Neural progenitor cell (in vitro differentiated cells): ENCODE measurements at places on chromosomes 2 and 18.

- DNase-seq: no peak
These were observed 192.1 kb downstream of the OTX1 start for GRCh38 chr2:63242747-63243146.

- peak; percentile 13 for DNase-seq
These were observed 98.0 kb downstream of the CCDC138 start for GRCh38 chr2:108884619-108885018.

DNA sequence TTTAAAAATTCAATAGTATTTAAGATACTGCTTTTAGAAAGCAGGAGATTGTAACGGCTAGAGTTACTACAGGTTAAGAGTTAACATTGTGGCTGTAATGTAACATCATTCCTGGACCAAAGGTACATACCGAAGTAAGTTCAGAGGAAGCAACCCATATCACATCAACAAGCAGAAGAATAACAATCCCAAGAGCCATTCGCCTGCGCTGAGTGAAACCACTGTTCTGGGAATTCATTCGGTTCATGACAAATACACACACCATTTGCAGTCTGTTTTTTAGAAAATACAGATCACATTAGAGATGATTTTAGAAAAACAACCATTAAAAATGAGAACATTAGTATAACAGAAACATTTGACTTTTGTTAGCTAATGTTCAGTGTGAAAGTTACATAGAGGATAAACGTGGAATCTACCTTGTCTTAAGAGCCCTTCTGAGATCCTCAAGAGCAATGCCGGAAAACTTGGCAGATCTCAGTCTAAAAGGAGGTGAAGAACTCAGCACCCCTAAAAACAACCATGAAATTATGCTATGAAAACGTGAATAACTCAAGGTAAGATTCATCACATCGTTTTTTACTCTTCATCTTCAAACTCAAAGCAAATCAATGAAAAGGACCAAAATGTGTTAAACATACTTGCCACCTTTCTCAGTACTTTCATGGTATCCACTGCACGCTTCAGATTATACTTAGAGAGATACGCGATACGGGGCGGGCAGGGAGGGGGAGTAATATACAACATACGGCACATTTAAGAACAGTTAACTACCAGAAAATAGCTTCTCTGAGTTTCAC is 1.2 kb downstream of the SLC35F5 start:
- no peak for DNase-seq

DNA sequence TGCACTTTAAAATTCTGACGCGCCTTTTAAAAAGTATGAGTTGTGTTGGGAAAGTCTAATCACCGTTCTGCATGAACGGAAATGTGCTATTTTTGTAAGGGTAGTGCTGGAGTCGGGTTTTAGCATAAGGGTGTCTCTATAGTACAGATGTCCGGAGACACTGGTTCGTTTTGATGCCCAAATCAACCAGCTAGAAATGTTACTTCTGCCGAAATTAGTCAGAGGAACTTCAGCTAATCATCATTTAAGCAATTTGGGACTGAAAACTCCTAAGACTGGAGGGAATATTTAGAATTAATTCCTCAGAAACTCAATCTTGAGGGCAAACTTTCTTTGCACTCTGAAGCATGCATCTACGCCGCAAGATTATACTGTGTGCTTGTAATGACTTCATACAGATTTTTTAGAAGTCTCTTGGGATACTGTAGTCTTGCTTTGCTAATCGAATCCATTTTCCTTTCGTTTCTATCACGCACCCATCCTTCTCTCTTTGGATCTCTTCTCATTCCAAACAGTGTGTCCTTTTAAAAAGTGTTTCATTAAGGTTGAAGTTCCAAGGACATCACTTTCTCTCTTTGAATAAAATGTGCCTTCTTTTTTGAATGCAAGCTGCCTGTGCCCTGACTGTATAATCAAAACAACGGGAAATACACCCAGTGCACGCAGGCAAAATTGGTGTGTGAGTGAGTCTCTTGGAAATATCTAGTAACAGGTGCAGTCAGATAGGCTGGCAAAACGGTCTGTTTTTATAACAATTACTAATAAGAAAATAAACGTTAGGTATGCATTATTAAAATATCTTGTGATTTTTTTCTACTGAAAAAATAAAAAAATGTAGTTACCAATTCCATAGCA is 270.9 kb upstream of the TCF4 start:
- DNase-seq: no peak

- DNase-seq: no peak
These were observed 34.7 kb upstream of the ADAM23 start for GRCh38 chr2:206408323-206409320.

- peak; percentile 77 for DNase-seq
These were observed 58.1 kb downstream of the AGAP1 start for GRCh38 chr2:235551965-235552364.

DNA sequence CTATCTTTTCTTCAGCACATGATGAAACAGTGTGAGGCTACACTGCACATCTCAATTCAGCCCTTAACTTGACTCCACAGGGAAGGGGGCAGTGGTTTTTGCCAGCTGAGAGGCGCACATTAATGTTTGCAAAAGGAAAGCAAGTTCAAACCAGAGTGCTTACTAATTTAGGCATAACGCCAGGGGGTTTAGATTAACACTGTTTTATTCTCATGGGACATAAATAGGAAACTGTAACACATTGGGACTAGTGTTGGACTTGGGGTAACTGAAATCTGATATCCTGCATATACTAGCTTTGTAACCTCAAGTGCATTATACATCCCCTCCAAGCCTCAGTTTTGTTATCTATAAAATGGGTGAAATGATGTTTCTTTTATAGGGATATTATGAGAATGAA is 821.2 kb upstream of the ID2 start:
- DNase-seq: no peak

- no peak for DNase-seq
These were observed 14.7 kb downstream of the RALB start for GRCh38 chr2:120267348-120267747.

DNA sequence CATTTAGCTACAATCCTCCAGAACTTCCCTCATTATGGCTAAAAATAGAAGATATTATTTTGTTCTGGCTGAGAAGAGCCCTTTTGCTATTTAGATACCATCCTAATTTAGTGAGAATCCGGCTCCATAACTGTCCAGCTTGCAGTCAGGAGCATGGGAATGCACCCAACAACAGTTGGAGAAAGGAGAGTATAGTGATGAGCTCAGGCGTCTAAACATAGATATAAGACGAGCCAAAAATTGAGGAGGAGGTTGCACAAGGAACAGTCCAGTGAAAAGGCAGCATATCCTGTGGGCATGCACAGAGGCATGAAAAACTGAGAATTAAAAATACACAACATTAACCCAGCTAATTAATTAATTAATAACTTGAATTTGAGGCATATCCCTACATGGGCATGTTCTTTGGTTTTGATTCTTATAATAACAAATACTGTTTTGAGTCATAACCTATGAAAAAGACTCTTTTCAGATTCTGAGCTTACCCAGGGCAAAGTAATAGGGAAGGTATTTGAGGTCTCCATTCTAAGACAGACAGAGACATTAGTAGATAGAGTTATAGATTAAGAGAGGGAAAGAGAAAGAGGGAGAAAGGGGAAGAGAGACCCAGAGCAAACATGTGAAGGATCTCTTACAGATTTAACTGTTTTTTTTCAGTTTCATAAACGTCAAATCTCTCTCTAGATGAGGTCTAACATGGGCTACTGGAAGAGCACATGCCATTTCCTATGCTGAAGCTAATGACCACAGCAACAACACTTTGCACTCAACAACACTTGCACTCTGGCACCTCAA is 311.2 kb downstream of the OSR1 start:
- DNase-seq: no peak

DNA sequence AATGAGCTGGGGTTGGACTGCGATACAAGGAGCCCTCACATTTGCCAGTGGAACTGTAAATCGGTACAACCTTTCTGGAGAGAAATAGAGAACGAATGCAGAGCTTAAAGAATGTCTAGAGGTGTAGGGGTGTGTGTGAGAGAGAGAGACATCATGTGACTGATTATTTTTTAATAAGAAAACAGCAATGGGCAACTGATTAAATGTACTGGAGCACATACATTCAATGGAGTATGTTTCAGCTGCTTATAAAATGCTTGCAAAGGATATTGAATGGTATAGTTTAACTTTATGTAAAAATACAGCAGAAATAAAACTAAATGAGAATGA is 391 bp upstream of the TMEM17 start:
- no peak for DNase-seq

DNA sequence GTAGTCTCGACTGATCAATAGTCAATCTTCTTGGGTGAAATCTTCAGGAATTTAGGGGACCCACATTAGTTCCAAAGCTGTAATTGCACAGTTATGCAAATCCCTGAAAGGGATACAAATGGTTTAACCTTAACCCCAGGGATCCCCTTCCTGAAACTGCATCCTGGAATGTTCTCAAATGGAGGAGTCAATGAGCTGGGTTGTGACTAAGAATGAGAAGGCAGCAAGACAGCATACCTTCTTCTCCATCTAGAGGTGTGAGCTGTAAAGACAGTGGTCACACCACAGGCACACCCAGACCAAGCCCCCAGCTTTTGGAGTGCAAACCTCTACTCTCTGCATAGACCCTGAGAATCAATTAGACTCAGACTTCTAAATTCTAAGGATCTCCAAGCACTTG is 164.7 kb upstream of the MEIS1 start:
- peak; percentile 28 for DNase-seq

DNA sequence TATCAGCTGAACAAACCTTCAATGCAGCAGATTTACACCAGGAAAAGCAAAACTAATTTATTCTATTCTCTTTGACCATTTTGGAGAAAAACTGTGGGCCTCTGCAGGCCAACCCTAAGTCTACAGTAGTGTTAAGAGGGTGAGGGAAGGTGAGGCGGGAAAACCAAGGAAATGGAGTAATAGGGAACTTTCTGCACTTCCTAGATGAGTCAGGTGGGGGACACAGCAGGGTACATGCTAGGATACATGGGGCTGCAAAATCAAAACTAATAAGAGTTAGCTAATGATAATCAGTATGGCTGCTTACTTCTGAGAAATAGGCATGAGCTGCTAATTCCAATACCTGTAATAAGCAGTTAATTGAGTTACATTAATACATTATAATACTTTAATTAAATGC is 66.0 kb upstream of the PGAP1 start:
- no peak for DNase-seq

DNA sequence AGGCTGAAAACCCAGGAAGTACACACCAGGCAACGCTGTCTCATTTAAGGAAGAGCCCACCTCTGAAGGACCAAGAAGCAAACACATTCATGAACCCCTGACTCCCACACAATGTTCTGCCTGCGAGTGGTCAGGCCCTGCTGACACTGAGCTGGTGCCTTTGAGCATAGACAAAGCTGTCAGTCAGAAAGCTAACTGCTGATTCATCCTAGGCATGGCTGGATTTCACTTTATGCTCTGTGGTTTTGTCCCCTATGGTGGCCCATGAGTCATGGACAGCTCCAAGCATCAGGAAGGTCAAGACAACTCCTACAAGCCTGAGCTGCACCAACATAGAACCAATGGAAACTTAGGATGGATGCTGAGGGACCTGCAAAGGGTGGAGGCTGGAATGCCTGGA is 78.9 kb downstream of the UXS1 start:
- DNase-seq: no peak

- DNase-seq: no peak
These were observed 64.5 kb upstream of the NPAS2 start for GRCh38 chr2:100755441-100755840.

DNA sequence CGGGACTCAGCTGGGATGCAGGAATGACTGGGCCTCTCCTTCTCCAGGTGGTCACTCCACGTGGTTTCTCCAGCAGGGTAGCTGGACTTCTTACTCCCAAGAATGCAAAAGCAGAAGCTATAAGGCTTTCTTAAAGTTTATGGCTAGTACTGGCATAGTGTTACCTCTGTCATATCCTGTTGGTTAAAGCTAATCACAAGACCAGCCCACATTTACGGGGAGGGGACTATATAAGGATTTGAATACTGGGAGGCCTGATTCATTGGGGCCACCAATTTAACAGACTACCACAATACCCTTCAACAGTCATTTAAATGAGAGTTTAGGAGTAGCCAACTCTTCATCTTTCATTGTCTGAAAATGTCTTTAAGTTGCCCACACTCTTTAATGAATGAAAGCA is 94.4 kb upstream of the TSPYL6 start:
- no peak for DNase-seq

DNA sequence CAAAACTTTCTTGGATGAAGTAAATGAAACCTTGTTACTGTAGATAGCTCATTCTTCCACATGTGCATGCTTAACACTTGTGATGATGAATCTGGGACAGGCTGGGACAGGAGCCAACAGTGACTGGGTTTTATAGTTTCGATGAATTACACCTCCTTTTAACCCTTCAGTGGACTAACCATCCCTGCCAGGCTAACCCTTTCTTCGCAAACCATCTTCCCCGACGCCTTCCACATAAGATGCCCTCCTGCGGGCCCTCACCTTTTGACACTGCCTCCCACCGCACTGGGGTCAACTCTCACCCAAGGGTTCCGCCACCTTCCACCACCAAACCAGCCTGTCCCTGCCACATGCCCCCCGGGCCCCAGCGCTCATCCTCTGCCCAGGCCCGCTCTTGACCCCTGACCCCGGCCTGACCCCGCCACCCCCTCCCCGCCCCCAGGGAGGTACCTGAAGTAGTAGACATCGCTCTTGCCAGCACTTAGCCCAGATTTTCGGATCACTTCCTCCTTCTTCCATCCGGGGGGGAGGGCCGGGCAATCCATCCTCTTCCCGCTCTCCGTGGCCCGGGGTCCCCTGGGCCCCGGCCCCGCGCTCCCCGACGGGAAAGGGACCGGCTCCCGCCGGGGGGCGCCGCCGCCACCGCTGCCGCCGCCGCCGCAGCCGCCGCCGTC is 764 bp downstream of the MBD2 start:
- peak; percentile 47 for DNase-seq

GRCh38 chr18:25814841-25815458 is 275.5 kb downstream of the SS18 start:
- DNase-seq: no peak

DNA sequence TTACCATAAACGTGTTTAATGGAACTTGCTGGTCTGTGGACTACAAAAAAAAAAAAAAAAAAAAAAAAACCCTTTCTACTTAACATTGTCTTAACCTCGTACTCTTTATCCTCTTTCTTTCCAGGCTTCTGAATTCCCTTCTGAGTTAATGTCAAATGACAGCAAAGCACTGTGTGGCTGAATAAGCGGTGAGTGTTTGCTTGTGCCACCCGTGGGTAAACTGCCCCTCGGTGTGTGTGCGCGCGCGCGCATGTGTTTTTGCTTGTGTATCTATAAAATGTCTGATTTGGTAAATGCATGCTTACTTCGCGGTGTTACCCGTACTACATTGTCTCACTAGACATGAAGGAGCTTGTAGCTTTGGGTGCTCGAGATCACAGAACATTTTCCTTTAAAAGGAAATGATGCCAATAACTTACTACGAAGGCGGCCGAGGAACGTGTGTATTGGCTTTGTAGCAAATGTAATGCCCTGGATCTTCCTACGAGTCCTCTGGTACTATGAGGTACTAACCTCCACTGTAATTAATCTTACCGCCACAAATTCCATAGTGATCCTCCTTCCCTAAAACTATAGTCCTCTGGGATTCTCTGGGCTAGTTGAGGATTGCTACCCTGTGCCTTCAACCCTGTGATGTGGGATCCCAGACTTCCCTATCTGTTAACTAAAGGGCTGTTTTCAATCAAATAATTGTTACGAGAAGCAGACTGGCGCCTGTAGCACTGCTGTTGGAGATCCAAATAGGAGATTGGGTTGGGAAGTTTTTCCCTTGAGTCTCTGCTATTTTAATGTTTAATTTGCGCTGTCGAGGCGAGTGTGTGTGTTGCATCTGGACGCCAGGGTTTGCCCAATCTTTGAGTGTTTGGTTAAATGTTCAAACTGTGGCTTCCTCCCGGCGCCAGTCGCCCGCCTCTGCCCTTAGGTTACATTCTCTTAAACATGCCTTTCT is 1.1 kb downstream of the ID2 start:
- DNase-seq: peak; percentile 43

- DNase-seq: peak; percentile 74
These were observed 44.5 kb downstream of the USP34 start for GRCh38 chr2:61426267-61426897.
